Spleen (tissue), 13 donors: ENCODE measurements at places on chromosomes 7 and 10.

- no peak for DNase-seq
- no peak overlapping the region for H3K27ac ChIP-seq
- no peaks in the 10 kb centered on the region for H3K4me1 ChIP-seq
- H3K36me3 ChIP-seq: no peaks in the 10 kb centered on the region
These were observed 7.4 kb upstream of the SAMD8 start for GRCh38 chr10:75103881-75104686.

- H3K4me1 ChIP-seq: no peaks in the 10 kb centered on the region
- H3K4me3 ChIP-seq: no peak overlapping the region
- H3K27ac ChIP-seq: no peak overlapping the region
- peaks cover 18% of the 10 kb centered on the region for H3K27me3 ChIP-seq
- peak; percentile 51 for DNase-seq
- no peaks in the 10 kb centered on the region for H3K36me3 ChIP-seq
These were observed 263.8 kb downstream of the PTPRN2 start for GRCh38 chr7:158323741-158324396.

DNA sequence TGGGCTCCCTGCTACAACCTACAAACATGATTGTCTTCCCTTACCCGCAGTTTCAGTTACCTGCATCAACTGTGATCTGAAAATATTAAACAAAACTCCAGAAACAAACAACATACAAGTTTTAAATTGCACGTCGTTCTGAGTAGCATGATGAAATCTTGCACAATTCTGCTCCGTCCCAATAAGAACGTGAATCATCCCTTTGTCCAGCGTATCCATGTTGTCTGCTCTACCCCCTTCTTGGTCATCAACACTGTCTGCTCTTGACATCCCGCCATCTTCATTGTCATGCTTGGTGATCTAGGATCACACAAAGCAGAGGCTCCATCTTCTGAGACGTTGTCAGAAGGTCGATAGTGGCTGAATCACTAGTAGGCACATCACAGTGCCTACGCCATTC lies 53.9 kb downstream of the ACADSB start:
- H3K27ac ChIP-seq: no peak overlapping the region
- no peak for DNase-seq
- H3K4me3 ChIP-seq: no peak overlapping the region
- no peaks in the 10 kb centered on the region for H3K27me3 ChIP-seq
- H3K36me3 ChIP-seq: no peaks in the 10 kb centered on the region

GRCh38 chr7:128189231-128189930 lies 51.7 kb upstream of the LEP start:
- H3K4me3 ChIP-seq: no peak overlapping the region
- H3K4me1 ChIP-seq: peaks cover 6% of the 10 kb centered on the region
- peak; percentile 59 for DNase-seq
- H3K27me3 ChIP-seq: no peaks in the 10 kb centered on the region
- no peak overlapping the region for H3K27ac ChIP-seq
- no peaks in the 10 kb centered on the region for H3K36me3 ChIP-seq
